Airway epithelial cell (primary cell): ENCODE measurements at places on chromosomes 11 and 22. TPM values are rescaled to one million over a fixed set of nuclear protein-coding genes. Genes with fewer than 3 reads are reported as not detected.

Gene RBFOX2
- 58.8 and 85.0 TPM in 2 replicates for total RNA-seq

Gene DPAGT1
- total RNA-seq: 28.2 and 33.6 TPM in 2 replicates

Gene CHRM4
- total RNA-seq: not detected in 2 replicates

Gene CFAP300
- 2.4 and 6.1 TPM in 2 replicates for total RNA-seq

Gene MAJIN
- not detected in 2 replicates for total RNA-seq

Gene E2F8
- total RNA-seq: 2.1 and 3.2 TPM in 2 replicates

Gene RBM7
- 4.4 and 14.7 TPM in 2 replicates for total RNA-seq

Gene MMP3
- total RNA-seq: 0.05 and 0.21 TPM in 2 replicates

Gene OR8G5
- total RNA-seq: not detected in 2 replicates

Gene OR52E8
- not detected in 2 replicates for total RNA-seq

Gene MRGPRX4
- total RNA-seq: not detected in 2 replicates
